HuH-7 (cell line): ENCODE measurements at places on chromosomes 12 and 14.
A peak's percentile ranks its signal among the peaks of the same experiment; 100 is the strongest.

DNA sequence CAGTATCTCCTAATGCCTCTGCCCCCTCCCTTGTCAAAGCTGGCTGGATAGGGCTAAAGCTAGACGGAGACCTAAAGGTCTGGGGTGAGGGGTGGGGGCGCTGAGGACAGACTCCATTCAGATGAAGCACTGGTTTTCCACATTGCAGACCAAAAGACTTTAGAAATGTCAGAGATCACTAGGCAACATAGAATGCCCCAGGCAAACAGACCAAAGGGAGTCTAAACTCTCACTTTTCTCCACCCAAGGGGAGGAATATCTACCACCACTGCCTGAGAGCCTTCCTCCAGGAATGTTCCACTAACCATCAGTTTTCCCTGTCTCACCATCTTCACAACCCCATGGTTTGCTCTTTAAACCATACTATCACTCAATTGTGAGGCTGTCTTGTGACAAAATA lies 106.9 kb upstream of the KRAS start:
- no peak for DNase-seq

DNA sequence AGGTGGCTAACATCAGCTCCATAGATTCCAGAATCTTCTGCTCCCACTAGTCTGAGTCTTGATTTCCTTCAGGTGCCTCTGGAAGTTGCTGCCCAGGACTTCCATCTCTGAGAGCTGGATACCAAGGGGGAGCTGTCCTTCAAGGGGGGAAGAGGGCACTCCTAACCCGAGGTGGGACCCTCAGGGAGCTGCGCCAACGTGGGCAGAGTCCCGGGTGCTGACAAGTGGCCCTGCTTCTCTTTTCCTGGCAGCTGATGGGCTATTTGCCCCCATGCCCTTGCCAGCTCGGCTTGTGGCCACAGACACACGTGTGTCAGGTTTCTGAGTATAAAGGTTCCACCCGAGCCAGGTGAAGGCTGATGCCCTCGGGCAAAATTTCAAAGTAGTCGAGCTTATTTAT lies 272.5 kb downstream of the TTC8 start:
- no peak for DNase-seq

DNA sequence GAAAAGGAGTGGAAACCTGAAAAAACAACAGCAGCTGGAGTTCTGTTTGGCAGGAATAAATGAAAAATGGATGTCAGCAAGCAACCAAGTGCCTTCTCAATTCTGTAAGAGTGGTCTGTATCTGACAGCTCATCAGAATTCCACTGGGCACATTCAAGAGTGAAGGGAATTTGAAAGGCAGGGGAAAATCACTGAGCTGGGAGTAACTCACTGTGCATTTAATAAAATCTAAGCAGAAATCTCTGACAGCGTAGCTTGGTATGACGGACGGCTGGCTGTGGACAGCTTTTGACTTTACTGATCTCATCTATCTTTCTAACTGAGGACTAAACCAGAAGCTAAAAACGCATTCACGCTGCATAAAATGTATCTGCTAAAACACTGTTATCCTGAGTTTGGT lies 153.4 kb downstream of the RIMBP2 start:
- DNase-seq: no peak

GRCh38 chr12:100797246-100797645 lies 2.7 kb downstream of the ANO4 start:
- no peak for DNase-seq

- DNase-seq: no peak
Observed at GRCh38 chr12:113129664-113130456, 5.7 kb downstream of the RASAL1 start.

DNA sequence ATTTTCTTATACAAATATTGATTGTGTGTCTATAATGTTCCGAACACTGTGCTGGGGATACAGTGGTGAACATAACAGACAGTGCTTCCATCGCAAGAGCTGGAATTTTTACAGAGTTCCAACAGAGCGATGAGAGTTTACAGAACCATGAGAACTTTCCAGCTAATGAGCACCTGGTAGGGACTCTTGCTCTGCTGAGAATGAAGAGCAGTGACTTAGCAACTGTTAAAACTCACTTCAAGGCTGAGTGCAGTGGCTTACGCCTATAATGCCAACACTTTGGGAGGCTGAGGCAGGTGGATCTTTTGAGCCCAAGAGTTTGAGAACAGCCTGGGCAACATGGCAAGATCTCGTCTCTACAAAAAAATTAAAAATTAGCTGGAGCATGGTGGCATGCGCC lies 113.8 kb upstream of the DIO2 start:
- DNase-seq: no peak

DNA sequence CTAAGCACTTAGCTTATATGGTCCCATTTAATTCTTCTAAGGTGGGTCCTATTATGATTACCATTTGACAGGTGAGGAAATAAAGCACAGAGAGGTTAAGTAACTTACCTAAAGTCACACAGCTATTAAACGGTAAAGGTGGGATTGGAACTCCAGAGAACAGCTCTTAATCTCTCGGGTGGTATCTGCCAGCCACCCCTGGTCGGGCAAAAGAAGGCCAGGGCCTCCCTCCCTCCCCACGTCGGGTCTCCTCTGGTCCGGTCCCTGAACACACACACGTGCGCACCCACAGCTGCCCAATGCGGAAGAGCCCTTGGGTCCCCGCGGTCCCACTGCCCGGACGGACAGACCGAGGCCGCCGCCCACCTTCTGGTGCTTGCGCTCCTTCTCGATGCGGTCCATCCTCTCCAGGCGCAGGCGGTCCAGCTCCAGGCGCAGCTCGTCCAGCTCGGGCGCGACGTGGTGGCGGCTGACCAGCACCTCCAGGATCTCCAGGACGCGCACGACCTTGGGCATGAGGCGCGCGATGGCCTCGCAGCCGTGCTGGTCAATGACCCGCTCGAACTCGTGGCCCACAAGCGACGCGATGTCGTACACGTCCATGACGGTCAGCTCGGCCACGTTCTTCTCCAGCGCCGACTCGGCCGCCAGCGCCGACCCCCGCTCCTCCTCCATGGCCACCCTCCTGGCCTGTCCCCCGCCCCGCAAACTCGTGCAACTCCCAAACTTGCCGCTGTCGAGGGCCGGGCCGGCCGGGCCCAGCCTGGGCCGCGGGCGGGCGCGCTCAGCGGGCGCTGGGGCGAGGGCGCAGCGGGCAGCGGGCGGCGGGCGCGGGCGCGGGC lies 490 bp downstream of the RILPL1 start:
- DNase-seq: peak; percentile 27

DNA sequence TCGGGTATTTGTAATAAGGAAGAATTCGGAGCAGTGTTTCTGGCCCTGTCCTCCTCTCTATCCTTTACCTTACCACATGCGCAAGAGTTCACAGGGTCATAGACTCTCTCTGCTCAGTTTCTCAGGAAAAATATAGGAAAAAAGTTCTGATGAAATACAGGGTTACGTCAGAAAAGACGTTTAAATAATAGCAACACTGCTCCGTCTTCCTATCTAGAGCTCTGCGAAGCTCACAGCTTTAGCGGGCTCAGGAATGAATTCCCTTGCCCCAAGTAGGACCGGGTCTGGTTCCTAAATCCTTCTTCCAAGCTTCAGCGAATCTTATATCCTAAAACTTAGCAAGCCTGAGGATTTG lies 365 bp downstream of the CCDC59 start:
- no peak for DNase-seq

- DNase-seq: no peak
Observed at GRCh38 chr12:47777741-47778558, 4.9 kb downstream of the SLC48A1 start.
